ENCODE measurements at places on chromosomes 2 and 18. TPM values are rescaled to one million over a fixed set of nuclear protein-coding genes. Genes with fewer than 3 reads are reported as not detected.

DNA sequence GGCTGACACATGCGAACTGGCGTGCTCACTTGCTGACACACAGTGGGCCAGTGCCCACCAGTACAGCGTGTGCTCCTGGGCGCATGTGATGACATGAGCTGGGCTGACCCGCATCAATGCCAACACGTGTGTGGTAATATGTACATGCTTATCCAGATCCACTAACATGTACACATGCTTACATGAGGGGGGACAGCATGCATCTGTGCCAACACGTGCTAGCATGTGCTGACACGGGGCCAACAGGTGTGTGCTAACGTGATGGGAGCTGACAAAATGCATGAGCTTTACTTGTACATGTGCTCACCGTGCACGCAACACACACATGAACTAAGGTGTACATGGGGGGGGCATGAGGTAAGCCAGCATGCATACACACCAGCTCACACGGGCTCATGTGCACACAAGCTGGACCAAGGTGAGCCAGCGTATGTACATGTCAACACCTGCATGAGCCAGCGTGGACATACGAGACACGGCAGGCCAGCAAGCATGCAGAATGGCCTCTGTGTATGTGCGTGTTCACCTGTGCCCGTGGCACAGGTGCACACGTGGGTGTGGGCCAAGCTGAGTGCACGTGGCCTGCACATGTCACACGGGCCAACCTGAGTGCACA, 28.5 kb downstream of the GPC1 start:
- no peak for DNase-seq

GRCh38 chr2:221454459-221455105, 117.5 kb downstream of the EPHA4 start:
- no peak for DNase-seq

GRCh38 chr2:232139786-232140562, 178.5 kb downstream of the DIS3L2 start:
- DNase-seq = peak; percentile 16

DNA sequence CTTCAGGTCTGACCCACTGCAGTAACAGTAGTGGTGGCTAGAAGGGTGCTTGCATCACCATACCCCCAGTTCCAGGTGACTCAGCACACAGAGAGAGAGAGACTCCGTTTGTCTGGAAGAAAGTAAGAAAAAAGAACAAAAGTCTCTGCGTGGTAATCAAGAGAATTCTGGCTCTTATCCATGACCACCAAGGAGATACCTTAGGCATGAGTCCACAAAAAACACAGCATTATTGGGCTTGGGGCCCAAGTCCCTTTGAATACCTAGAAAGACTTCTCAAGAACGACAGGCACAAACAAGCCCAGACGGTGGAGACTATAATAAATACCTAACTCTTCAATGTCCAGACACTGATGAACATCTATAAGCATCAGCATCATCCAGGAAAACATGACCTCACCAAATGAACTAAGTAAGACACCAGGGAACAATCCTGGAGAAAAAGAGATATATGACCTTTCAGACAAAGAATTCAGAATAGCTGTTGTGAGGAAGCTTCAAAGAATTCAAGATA, 21.7 kb upstream of the BAZ2B start:
- DNase-seq = no peak

DNA sequence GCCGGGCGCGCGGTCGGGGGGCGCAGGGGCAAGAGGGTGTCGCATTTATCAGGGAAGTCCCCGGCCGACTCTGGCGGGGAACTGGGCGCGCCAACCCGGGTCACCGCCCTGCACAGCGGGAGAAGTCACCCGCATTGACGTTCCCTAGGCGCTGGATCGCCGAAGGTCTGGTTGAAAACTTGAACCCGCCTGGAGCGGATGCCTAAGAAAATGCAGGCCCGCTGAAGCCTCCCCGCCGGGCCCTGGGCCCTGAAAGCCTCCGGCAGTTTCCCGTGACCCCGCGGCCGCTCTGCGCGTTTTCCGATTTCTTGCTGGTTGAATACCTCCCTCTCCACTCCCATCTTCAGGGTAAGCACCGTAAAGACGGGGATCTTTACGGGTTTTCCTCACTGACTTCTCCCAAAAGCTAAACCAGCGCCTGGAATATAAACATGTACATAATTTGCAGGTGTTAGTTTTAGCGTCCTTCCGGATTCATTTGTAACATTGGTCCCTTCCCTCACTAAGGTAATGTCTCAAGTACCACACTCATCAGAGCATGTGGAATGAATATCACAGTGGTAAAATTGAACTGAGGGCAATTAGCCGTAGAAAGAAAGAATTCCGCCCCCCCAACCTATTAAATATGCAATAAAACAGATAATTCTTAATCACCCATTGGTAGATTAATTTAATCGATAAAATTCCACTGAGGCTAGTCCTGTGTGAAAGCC, 675 bp upstream of the SPIRE1 start:
- no peak for DNase-seq

DNA sequence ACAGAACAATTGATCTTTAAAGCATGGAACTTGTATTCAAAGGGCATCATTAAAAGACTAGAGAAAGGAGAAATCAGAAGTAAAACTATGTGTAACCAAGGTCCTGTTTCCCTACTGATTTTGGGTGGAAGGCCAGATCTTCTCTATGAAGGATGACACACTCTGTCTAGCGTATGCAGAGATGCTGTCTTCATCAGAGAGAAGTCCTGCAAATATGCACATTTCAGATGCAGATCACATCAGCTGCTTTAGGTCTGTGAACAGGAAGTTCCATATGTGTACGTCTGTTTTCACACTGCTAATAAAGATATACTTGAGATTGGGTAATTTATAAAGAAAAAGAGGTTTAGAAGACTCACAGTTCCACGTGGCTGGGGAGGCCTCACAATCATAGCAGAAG, 857.3 kb downstream of the CNTNAP5 start:
- no peak for DNase-seq

DNA sequence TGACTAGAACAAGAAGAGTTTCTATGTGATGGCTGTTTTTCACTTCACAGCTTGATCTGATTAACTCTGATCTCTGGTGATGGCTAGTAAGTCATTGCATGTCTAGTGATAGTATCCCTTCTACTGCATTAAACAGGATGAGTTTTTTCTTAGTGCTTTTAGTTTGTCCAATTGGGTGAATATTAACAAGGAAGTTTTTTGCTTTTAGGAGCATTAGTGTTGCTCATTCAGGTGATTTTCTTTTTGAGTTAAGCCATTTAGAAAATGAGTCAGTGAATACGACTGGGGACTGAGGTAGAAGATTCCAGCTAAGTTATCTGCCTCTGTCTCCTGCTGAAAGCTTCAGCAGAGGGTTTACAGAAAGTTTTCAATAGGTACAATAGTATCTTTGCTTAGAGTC, 306.7 kb downstream of the PIK3C3 start:
- DNase-seq = no peak

DNA sequence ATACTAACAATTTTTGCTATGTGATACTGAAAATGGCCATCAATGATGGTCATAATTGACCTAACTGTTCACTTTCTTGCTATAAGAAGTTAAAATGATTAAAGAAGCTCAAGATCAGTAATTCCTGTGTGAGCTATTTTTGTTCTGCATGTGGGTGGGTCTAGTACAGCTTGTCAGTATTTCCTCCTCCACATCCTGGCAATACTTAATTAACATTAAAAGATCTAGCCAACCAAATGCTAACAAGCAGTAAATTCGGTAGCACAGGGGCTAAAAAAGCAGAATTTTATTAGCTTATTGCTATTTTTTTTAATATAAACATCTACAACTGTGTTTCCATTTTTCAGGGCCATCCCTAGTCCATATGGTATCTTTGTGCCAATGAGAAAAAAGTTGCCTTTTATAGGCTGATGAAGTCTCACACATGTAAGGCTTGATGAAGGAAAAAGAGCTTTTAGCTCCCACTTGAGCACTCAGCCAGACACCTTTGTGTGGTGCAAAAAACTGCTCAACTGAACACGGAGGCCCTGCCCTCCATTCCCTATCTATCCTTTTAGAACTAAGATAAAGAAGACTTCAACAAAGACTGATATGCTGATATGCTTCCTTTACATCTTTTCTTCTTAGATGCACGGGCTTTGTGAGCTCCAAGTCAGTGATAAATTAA, 4.9 kb upstream of the PNO1 start:
- DNase-seq = no peak

GRCh38 chr2:98507461-98507860, 62.8 kb downstream of the INPP4A start:
- DNase-seq = no peak

LRRC30 gene
- not detected for total RNA-seq

CACNB4 gene
- total RNA-seq = 14.3 TPM

GPR45 gene
- total RNA-seq = not detected

MYOM1 gene
- 1.0 TPM for total RNA-seq

MC5R gene
- not detected for total RNA-seq
